ENCODE measurements at places on chromosomes 2 and 18. TPM values are rescaled to one million over a fixed set of nuclear protein-coding genes. Genes with fewer than 3 reads are reported as not detected.

UGT1A8 gene
- total RNA-seq, result 0.09 TPM

GPR155 gene
- total RNA-seq, result 1.6 TPM

PTPRN gene
- total RNA-seq, result 1.8 TPM

TCF7L1 gene
- 3.5 TPM for total RNA-seq

WDSUB1 gene
- 8.7 TPM for total RNA-seq

STAT4 gene
- total RNA-seq, result 0.54 TPM

LAPTM4A gene
- 251 TPM for total RNA-seq
